ENCODE measurements at places on chromosomes 7 and 10.

DNA sequence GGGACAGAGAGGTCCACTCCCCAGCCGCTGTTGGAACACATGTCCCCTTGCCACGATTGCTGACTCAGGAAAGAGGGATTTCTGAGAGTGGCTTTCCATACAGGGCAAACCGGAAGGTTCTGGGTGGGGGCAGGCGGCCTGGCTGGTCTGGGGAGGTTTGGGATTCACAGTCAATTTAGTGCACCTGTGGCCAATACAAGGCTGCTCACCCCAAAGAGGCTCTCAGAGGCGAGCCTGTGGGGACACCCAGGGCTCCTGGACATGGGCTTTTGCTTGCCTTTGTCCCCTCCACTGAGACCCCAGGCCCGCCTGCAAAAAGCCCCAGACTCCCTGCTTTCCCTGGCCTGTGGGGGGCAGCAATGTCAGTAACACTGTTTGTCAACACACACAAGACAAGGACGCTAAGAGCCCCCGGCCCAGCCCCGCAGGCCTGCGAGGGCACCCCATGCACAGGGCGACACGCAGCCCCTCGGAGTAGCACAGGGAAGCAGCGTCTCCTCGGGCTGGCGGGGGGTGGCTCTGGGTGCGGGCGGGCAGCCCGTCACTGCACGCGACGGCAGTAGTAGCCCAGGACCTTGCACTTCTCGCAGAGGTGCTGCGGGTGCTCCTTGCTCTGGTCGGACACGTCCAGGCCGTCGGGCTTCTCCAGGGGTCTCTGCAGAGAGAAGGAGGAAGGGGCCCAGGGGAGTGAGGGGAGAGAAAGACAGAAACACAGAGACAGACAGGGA lies 38.7 kb downstream of the PPIF start:
- no peak for DNase-seq

DNA sequence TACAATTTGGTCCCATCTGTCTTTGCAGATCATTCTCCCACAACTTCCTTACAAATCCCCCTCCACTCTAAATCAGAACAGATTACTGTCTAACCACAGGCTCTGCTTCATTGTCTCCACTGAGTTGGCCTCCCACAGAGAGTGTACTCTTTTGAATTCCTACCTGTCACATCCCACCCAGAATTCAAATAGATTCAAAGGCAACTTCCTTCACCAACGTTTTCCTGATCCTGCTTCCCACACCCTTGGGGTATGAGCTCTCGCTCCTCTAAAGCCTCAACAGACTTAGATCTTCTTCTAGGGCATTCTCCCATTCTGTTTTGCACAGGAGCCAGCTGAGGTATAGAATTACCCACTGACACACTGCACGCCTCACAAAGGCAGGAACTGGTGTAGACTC lies 197.8 kb upstream of the CDCA7L start:
- DNase-seq = no peak

- DNase-seq = no peak
These were observed 1.3 kb downstream of the OGDHL start for GRCh38 chr10:49760789-49761188.

GRCh38 chr10:121157998-121158397 lies 306.8 kb downstream of the WDR11 start:
- no peak for DNase-seq

All from urothelium cell line (cell line).